Thymus (tissue), 14 donors: ENCODE measurements at places on chromosomes 7 and 10. TPM values are rescaled to one million over a fixed set of nuclear protein-coding genes. Genes with fewer than 3 reads are reported as not detected.

DNA sequence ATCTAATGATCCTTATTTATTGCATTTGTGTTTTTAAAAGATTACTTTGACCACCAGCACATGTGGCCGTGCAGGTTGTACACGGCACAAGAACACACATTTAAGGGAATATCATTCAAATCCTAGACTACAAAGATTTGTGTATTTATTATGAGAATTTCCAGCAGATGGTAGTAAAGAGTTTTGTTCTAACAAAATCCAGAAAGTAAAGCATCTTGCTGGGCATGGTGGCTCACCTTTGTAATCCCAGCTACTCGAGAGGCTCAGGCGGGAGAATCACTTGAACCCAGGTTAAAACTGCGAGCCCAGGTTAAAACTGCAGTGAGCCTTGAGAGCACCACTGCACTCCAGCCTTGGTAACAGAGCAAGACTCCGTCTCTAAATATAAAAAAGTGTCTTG, 31.5 kb downstream of the MACROH2A2 start:
- no peaks in the 10 kb centered on the region for H3K36me3 ChIP-seq
- H3K4me1 ChIP-seq, result no peaks in the 10 kb centered on the region
- no peaks in the 10 kb centered on the region for H3K27me3 ChIP-seq
- no peak overlapping the region for H3K27ac ChIP-seq
- no peak overlapping the region for H3K4me3 ChIP-seq

DNA sequence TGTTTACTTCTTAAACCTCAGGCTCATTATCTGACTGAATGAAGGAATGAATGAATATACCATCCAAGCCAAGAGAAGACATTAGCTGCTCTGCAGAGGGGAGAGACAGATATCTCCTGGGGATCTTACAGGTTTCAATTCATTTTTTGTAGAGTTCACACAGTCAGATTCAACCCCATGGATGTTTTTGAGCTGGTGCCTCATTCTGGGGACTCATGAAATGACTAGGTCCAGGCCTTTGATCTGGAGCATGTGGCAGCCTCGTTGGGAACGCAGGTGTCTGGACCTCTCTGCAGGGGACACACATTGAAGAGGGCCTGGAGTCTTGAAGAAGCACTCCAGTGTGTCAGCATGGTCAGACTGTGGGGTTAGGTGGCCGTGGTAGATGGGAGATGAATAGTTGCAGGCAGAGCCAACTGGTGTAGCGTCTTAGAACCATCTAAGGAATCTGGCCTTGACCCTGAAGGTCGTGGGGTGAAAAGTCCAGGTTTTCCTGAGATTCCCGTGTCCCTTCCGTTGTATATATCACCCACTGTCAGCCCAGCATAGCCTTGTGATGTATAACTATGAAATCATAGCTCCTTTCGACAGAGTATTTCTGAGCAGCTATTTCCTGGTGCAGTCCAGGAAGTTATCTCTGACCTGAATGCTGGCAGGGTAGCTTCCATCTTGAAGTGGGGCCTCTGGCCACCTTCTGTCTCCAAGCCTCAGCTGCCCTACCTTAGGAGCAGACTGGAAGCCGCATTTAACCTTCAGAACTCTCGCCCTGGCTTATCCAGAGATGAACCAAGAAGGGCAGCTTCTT, 22.3 kb downstream of the BTBD16 start:
- H3K27me3 ChIP-seq, result no peaks in the 10 kb centered on the region
- no peaks in the 10 kb centered on the region for H3K4me1 ChIP-seq
- no peaks in the 10 kb centered on the region for H3K36me3 ChIP-seq
- no peak overlapping the region for H3K4me3 ChIP-seq
- H3K27ac ChIP-seq, result no peak overlapping the region

DNA sequence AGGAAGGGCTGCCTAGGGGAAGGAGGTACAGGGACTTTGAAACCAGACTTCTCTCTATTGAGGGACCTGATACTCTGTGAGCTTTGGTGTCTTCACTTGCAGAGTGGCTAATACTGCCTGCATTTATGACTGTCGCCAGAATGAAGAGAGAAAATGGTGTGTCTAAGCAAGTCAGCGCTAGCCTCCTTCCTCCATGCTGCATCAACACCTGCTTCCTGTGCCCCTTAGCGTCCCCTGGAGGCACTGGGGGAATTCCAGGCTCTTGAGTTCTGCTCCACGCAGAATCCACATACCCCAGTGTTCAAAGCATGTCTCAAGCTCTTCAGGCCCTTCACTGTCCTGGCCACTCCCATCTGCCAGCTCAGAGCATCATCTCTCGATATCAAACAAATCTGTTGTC, 140.5 kb downstream of the PKD1L1 start:
- H3K27ac ChIP-seq, result no peak overlapping the region
- no peaks in the 10 kb centered on the region for H3K4me1 ChIP-seq
- H3K27me3 ChIP-seq, result no peaks in the 10 kb centered on the region
- no peak for DNase-seq

DNA sequence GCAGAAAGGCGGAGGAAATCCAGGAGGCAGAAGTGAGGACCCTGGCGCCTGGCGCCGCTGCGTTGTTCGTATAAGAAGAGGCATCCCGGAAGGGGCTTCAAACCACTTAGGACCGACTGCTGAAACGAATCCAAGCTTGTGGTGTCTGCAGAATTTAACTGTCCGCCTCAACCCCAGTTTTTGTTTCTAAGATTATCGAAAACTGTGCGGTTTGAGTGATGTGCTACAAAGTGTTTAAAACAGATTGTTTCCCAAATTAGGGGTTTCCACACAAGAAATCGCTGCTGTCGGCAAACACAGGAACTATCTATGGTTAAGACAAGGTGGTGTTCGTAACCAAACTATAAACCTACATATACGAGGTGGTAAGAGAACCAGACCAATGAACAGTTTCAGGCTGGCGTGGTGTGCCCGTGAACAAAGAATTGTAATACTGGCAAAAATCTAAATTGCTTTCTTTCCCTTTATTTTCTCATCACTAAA, 835 bp upstream of the DGKI start:
- H3K36me3 ChIP-seq, result no peaks in the 10 kb centered on the region
- H3K27me3 ChIP-seq, result peaks cover 38% of the 10 kb centered on the region
- no peak overlapping the region for H3K4me3 ChIP-seq
- H3K27ac ChIP-seq, result no peak overlapping the region
- peaks cover 2% of the 10 kb centered on the region for H3K4me1 ChIP-seq

DNA sequence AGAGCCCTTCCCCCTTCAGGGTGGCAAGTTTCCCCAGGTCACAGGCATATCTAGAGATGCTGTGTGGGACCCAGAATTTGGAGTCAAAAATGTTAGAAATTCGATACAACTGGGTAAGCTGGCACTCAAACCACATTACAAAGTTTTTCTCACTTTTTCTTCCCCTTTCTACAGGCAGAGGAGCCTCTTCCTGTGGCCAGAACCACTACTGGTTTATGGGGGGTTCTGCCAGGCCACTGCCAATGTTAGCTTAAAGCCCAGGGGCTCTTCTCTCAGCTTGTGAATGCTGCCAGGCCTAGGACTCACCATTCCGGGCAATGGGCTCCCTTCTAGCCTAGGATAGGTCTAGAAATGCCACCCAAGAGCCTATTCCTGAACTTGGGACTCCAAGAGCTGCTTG, 617.9 kb upstream of the PHF14 start:
- H3K27ac ChIP-seq, result no peak overlapping the region
- H3K27me3 ChIP-seq, result no peaks in the 10 kb centered on the region
- no peak for DNase-seq
- H3K36me3 ChIP-seq, result no peaks in the 10 kb centered on the region

DNA sequence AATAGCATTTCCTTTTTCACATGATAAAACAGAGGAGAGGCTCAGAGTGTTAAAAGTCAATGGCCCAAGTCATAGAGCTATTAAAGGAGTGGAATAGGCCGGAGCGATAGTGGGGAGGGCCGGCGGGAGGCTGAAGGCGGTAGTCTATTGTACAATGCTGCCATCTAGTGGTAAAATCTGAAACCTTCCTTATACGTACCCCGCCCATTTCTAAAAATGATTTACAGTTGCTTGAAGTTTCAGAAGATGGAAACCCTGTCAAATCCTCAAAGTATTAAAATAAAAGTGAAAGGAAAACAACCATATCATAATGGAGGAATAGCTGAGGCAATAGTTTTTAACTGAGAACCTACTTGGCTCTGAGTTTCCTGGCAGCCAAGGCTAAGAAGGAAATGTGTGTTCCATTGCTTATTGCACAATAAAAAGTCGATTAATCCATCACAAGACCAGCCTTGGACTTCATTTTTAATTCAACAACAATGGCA, 209.1 kb downstream of the CCSER2 start:
- peaks cover 3% of the 10 kb centered on the region for H3K27me3 ChIP-seq
- no peaks in the 10 kb centered on the region for H3K36me3 ChIP-seq
- peaks cover 8% of the 10 kb centered on the region for H3K4me1 ChIP-seq
- peak; percentile 66 for DNase-seq

- no peaks in the 10 kb centered on the region for H3K27me3 ChIP-seq
- DNase-seq, result peak; percentile 81
- H3K36me3 ChIP-seq, result no peaks in the 10 kb centered on the region
- H3K4me1 ChIP-seq, result peaks cover 53% of the 10 kb centered on the region
These were observed 846 bp upstream of the ZNF775 start for GRCh38 chr7:150378115-150378852.

- H3K27me3 ChIP-seq, result no peaks in the 10 kb centered on the region
- H3K36me3 ChIP-seq, result no peaks in the 10 kb centered on the region
- H3K4me1 ChIP-seq, result no peaks in the 10 kb centered on the region
- DNase-seq, result no peak
- H3K4me3 ChIP-seq, result no peak overlapping the region
- H3K27ac ChIP-seq, result no peak overlapping the region
These were observed 113.4 kb downstream of the SEM1 start for GRCh38 chr7:96596120-96596826.

DNA sequence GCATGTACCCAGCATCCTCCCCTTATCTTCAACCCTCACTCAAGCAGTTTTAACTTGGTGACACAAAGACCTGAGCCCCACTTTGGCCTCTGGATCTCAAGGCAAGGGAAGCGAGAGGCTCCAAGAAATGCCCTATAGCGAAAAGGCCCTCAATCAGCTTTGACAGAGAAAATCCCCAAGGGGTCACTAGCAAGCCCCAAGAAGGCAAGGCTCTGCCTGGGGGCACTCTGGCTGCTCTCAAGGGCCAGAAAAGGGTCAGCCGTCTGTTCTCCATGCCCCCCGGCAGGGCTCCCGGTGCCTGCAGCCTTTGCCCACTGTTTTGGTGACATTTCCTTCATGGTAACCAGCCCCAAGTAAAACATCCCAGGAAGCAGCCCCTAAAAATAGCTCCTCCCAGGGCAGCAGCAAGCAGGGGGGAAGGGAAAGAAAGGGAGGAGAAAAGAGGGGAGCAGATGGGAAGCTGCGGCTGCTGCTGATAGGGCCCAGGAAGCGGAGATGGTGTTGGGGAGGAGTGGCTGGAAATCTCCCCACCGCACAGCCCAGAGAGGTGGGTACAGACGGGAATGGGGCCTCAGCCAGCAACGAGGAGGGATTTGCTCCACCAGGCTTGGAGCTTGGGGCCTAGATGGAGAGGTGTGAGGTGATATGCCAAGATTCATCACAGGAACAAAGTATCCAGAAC, 7.1 kb downstream of the CAMK2G start:
- H3K4me3 ChIP-seq, result no peak overlapping the region
- peaks cover 27% of the 10 kb centered on the region for H3K4me1 ChIP-seq
- no peak for DNase-seq

The MYPN gene
- 0.11 TPM for polyA plus RNA-seq
